ENCODE measurements at places on chromosomes 5 and 9.

GRCh38 chr5:10894445-10895054 lies 133.5 kb upstream of the DAP start:
- DNase-seq, result no peak

- DNase-seq, result no peak
Observed at GRCh38 chr9:121692606-121693387, 41.4 kb downstream of the DAB2IP start.

DNA sequence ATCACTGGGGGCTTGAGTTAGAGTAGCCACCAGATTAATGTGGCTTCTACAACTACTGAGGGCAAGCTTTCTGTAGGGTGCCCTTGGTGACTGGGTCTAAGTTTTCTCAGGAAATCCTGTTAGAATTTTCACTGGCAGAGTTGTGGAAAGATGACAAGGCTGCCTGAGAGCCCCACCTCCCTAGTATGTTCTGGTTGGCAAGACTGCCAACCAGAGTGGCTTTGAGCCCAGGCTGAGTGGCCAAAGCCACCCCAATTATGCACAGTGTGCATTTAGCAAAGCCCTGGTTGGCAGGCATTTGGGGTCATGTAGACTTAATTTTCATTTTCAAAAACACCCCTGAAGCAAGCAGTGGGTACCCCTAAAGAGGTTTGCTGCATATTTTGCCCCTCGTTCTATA lies 136.7 kb upstream of the HAPLN1 start:
- DNase-seq, result no peak

DNA sequence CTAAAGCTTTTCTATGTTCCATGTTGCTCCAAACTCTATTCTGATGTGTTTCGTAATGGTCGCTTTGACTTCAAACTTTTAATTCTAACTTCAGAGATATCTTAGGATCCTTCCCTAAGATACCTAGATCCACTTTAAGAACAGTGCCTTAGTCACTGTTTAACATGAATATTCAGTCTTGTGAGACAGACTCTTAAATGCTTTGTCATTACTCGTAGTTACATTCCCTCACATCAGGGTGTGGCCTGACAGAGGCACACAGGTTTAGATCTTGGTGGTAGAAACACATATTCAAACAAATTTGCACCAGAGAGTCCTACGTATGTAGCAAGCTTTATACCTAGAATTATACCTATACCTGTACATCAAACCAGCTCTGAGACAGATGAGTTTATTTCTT lies 687.0 kb upstream of the C9orf72 start:
- DNase-seq, result no peak

GRCh38 chr5:157390551-157391297 lies 69.3 kb upstream of the NIPAL4 start:
- no peak for DNase-seq

DNA sequence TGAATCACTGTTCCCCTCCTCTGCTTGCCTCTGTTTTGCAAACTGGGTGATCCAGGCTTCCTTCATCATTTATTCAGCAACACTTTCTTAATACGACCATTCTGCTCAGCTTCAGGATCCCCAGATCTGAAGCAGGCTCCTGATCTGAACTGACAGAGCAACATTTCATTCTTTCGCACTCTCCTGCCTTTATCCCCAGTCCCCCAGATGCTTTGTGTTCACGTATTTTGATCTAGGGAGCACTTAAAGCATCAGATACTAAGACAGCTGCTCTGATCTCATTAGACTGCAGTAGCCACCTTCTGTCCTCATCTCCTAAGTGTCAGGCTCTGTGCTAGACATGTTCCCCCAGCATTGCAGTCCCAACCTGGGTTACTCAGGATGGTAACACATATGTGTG lies 158.0 kb downstream of the TRIO start:
- DNase-seq, result no peak

- no peak for DNase-seq
Observed at GRCh38 chr5:102545175-102545574, 46.4 kb upstream of the SLCO6A1 start.

GRCh38 chr9:129716091-129716490 lies 36.8 kb downstream of the PTGES start:
- no peak for DNase-seq

- DNase-seq, result no peak
Observed at GRCh38 chr9:110140276-110140675, 67.7 kb downstream of the C9orf152 start.

DNA sequence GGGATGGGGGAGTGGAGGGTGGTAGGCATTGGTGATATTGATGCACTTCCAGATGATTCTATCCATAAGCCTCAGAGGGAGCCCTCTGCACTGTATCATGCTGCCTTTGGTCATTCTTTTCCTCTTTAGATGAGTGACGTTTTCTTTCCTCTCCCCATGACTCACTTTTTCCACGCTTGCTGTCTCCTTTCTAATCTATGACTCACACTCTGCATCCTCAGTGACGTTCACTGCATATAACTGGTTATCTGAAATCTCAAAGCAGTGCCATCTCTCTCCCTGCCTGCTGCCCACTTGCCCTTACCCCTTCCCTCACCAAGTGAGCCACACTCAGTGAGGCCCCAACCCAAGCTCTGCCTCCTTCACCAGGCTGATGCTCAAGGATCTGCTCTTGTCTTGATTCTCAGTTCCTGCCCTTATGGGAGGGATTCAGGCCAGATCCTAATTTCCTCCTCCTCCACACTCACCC lies 31.6 kb downstream of the PTGS1 start:
- DNase-seq, result no peak

GRCh38 chr5:150520747-150521521 lies 13.0 kb downstream of the NDST1 start:
- no peak for DNase-seq

- DNase-seq, result no peak
Observed at GRCh38 chr9:15370466-15371447, 51.9 kb upstream of the SNAPC3 start.

GRCh38 chr5:95718738-95719137 lies 12.4 kb upstream of the RHOBTB3 start:
- DNase-seq, result no peak

DNA sequence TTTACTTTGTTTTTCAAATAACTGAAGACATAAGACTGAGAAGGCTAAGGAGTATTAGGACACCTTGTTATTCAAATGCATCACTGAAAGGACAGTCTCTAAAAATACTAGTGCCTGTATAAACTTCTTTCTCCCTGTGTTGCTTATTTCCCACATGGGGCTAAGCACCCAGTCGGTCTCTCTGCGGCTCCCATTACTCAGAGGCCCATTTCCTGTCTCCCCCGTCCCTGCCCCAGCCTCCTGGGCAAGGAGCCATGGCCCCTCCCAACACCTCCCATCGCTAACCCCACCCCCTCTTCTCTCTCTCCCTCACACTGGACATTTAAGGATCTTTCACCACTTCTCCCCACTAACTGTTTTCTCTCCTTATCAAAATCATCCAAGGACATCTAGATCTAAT lies 81.9 kb downstream of the EBF1 start:
- no peak for DNase-seq

- DNase-seq, result no peak
Observed at GRCh38 chr5:30572279-30572678, 621.2 kb upstream of the CDH6 start.

- DNase-seq, result peak; percentile 66
Observed at GRCh38 chr5:55226027-55226933, 835 bp downstream of the MCIDAS start.

DNA sequence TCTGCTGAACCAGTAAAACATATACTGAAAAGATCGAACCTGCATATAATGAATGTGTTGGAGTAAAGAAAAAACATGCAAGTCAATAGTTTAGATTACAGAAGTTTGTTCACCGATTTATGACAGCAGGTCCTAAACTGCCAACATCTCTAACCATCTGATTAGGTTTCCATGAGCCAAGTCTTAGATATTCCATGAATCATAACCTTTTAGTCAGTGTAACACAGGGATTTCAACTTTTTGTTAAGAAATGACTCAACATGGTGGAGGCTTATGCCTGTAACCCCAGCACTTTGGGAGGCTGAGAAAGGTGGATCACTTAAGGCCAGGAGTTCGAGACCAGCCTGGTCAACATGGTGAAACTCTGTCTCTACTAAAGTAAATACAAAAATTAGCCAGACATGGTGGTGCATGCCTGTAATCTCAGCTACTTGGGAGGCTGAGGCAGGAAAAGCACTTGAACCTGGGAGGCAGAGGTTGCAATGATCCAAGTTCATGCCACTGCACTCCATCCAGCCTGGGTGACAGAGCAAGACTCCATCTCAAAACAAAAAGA lies 38.7 kb downstream of the APC start:
- DNase-seq, result no peak

GRCh38 chr9:137879052-137879451 lies 1.5 kb downstream of the CACNA1B start:
- no peak for DNase-seq

DNA sequence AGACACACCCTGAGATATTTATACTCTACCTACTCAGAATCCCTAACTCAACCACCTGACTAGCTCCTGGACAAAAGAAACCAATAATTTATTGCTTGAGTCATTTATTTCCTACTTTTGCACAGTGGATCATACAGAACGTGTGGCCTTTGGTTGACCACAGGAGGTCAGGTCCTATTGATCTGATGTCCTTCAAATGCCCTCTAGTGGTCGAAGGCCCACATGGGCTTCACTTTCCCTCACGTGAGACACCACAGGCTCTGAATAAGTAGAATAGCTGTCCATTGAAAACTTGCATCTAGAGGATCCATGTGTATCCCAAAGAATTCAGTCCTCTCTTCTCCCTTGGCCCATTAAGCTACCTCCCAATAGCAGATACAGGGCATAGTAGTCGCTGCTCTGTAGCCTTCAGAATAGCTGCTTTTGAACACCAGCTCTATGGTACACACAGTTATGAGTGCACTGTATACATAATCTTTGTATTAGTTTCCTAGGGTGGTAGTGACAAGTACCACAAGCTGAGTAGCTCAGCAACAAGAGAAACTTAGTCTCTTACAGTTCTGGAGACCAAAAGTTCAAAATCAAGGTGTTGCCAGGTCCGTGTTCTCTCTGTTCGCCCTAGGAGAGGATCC lies 177.6 kb upstream of the SMARCA2 start:
- DNase-seq, result peak; percentile 22

DNA sequence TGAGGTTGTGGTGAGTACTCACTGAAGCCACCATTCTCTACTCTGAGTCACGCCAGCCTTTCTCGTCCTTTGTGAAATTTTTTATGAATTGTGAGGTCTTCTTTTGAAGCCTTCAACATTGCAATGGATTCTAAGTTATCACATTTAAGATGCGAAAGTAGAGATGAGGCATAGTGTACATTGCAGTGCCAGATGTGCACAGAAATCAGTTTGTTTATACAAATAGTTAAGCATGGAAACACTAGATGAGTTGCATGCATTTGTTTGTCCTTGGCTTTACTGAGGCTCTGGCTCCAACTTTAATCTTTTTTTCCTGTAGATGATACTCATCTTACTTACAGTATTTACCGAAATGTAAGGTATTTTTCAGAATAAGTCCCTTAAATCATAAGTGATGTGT lies 453.7 kb upstream of the RIOK2 start:
- no peak for DNase-seq

- DNase-seq, result no peak
Observed at GRCh38 chr9:136791516-136792276, 552 bp downstream of the TMEM141 start.

GRCh38 chr9:69871118-69871834 lies 50.7 kb downstream of the CFAP95 start:
- DNase-seq, result no peak

DNA sequence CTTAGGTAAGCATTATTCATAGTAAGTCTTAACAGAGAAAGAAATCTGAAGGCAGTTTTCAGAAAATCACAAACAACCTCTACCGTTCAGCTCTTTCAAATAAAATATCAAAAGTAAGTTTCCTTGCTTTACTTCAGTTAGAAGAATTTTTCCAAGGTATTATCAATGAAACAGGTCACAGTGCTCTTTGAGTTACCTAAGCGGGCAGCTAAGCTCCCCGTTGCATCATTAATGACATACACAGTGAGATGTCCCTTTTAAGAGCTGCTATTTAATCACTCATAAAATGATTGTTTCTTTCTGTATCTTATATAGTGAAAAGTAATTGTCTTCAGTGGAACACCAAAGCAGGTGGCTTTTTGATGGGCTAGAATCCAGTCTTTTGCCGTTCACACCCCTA lies 86.2 kb upstream of the PIK3R1 start:
- no peak for DNase-seq

GRCh38 chr9:101478444-101478843 lies 42.9 kb upstream of the ALDOB start:
- no peak for DNase-seq

DNA sequence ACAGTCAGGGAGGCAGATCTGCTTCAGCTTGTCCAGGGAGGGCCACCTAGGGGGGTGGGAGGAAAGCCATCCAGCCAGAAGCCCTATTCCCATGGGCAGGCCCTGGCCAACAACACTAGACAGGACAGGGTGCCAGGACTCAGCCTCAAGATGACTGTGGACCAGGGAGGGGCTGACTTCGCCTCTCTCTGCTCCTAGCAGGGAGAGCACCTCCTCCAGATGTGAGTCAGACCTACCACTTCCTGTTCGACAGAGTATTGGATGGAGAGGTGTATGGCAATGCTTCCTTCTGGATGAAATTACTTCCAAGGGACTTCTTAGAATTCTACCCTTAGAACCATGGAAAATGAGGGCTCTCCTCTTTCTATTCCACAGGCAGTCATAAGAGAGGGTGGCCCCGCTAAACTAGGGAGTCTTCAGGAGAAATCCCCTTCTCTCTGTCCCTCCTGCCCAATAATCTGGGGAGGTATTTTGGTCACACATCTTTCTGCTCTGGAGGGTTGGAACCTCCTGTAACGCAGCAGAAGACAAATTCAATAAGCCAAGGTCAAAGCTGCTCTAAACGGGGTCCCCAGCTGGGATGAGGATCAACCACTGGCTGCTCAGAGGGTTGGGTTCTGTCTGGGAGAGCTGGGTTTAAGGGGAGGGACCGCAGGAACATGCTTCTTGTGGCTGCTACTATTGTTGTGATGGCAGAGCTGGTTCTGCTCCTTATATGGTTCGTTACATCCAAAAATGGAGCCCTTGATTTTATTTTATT lies 23.2 kb upstream of the RCL1 start:
- DNase-seq, result no peak

GRCh38 chr5:68271124-68271523 lies 55.6 kb downstream of the PIK3R1 start:
- no peak for DNase-seq

DNA sequence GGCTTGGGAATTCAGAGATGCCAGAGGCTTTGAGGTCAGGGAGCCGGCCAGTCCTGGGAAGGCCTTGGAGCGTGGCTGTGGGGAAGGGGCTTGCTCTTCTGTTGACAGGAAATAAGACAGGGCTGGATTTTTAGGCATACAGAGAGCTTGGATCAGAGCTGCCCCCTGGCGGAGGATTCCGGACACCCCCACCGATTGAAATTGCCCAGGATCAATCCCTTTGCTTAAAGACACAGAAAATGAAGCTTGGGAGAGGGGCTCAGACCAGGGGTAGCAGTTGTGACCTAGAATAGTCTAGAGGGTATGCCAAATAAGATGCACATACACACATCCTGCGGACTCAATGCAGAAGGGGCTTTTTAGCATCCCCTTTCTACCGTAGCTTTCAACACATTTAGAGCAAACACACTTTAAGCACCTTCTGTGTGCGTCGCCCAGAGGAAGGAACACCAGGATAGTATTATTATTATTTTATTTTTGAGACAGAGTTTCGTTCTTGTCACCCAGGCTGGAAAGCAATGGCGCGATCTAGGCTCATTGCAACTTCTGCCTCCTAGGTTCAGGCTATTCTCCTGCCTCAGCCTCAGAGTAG lies 1.7 kb upstream of the NTMT1 start:
- peak; percentile 75 for DNase-seq
